ENCODE measurements at places on chromosomes 3 and 15.

- DNase-seq: no peak
These were observed 16.9 kb upstream of the UTS2B start for GRCh38 chr3:191347228-191347627.

- DNase-seq: no peak
These were observed 46.3 kb downstream of the GABRG3 start for GRCh38 chr15:27017168-27017809.

- DNase-seq: no peak
These were observed 33.1 kb upstream of the UBE2Q2 start for GRCh38 chr15:75809986-75810750.

DNA sequence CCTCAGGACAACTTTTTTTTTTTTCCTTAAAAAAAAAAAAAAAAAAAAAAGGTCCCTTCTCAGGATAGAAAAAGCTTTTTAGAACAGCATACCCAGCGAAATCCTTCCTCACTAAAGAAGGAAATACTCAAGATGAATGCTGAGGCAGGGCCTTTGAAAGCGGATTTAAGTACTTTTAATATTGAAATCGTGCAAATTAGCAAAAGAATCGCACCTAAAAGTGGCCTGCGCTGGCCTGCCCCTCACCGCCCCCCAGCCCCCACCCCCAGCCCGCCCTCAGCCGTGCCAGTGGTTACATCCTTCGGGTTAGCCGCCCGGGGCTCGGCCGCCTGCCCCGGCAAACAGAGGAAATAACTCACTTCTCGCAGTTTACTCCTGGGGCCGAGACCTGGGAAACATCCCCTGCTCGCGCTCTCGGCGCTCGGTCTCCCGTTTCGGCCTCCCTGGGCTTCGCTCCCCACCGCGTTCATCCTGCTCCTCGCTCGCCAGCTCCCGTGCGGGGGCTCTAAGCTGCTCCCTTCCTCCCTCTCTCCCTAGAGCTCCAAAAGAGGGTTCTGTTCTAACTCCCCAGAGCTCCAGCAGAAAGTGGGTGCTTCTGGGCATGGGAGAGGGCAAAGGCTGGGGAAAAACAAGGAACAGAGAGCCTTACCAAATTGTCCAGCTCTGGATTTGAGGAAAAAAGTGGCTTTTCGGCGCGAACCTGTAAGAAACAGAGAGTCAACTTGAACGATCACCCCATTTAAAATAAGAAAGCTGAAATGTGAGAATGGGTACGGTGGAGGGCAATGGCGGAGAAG is 5.2 kb downstream of the MEIS2 start:
- no peak for DNase-seq

DNA sequence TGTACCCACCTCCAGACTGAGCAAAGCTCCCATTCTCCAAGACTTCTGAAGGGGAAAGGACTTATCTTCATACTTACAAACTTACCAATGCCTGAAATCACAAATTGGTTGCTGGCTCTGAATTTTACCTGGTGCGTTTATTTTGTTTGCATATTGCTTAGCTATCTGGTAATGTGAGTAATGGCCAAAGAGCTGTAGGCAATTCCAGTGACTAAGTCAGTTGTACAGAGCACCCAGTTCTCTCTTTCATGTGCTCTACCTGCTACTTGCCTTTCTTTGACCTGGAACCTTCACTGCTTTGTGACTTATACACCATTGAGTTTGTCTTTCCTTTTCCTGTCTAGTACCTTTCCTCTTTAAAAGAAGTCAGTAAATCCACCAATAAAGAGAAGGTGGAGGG is 755.9 kb upstream of the LMCD1 start:
- DNase-seq: no peak

DNA sequence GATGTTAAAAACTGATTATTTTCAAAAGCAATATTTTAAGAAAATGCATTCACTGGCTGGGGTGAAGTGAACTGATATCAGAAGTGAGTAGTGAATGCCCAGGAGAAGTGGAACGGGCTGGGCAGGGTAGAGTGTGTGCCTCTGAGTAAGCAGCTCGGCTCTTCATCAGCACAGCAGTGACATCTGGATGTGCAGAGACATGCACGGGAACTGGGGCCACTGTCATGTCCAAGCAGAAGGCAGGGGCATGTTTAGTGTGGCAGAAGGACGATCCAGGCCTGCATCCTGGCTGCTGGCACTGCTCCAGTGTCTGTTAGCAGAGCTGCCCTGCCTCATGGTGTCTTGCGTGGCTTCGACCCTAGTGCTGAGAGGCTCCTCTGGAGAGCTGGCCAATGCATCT is 305.6 kb upstream of the LRRFIP2 start:
- DNase-seq: no peak

DNA sequence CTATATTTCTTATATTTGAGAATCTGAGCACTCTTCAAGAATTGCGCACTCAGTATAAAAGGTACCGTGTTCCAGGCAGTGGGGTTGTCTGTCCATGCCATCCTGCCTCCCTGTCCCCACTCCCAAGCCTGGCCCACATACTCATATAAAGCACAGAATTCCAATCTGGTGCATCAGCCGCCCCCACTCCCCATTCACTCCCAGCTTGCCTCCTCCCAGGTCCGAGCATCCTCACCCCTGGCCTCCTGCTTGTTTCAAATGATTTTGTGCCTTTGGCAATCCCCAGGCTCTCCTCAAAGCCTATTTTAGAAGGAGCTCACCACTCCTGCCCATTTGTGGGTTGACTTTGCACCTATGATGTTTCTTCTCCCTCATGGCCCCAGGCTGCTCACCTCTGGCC is 22.2 kb upstream of the IGF1R start:
- DNase-seq: no peak

- DNase-seq: no peak
These were observed 4.4 kb upstream of the VPS8 start for GRCh38 chr3:184807549-184807948.

GRCh38 chr3:12980596-12981290 is 92.5 kb downstream of the IQSEC1 start:
- no peak for DNase-seq

- DNase-seq: no peak
These were observed 1.2 kb downstream of the GPR176 start for GRCh38 chr15:39918688-39919385.

DNA sequence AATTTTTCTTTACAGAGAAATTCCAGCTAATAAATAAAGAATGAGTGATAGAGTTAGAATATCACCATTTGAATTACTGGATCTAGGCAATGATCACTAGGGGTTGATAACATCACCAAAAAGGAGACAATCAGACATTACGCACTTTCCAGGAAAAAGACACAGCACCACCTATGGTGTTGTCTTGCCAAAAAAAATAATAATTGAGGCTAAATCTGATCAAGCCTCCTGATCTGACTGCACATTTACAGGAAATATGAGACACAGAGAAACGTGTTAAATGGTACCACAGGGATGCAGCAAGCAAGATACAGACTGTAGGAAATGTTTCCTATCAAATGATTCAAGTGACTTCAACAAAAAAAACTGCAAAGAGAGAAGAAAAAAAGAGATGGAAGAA is 92.8 kb downstream of the EOMES start:
- no peak for DNase-seq

DNA sequence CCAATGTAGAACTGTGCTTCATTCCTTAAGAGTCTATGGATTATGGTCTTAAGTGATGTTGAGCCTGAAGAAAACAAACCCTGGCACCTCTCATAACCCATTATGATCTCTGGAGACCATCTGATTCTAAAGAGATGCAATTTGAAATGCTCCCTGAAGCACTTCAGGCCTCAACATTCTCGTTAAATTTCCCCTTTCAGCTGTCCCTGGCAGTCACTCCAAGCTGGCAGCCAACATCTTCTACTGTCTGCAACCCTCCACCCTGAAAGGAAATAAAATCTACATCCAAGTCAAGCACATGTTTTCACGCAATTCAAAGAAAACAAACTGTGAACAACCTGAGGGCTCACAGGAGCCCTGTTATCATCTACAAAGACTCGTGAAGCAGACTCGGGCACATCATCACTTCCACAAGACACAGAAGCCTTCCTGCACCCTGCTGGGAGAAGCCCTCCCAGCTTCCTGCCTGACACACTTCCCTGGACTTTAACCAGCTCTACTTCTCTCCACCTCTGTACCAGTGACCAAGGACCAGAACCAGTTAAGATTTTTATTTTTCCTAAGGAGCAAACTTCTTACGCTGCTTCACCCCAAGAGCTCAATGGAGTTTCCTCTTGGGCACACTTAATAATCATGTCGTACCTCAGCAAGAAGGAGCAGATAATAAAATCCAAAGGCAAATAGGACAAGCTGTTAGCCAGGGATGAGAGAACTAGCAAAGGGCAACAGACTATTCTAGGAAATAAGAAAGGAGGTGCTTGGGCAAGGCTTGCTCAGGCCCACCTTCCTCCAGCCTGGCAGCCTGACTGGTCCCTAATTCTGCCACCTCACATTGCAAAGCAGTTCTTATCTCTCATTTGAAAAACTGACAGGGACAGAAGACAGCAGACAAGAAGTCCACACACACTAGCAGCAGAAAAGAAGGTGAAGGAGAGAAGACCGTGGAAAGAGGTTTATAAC is 67.1 kb downstream of the MAGI1 start:
- DNase-seq: no peak

- DNase-seq: no peak
These were observed 46.3 kb downstream of the LIMD1 start for GRCh38 chr3:45640724-45641361.

DNA sequence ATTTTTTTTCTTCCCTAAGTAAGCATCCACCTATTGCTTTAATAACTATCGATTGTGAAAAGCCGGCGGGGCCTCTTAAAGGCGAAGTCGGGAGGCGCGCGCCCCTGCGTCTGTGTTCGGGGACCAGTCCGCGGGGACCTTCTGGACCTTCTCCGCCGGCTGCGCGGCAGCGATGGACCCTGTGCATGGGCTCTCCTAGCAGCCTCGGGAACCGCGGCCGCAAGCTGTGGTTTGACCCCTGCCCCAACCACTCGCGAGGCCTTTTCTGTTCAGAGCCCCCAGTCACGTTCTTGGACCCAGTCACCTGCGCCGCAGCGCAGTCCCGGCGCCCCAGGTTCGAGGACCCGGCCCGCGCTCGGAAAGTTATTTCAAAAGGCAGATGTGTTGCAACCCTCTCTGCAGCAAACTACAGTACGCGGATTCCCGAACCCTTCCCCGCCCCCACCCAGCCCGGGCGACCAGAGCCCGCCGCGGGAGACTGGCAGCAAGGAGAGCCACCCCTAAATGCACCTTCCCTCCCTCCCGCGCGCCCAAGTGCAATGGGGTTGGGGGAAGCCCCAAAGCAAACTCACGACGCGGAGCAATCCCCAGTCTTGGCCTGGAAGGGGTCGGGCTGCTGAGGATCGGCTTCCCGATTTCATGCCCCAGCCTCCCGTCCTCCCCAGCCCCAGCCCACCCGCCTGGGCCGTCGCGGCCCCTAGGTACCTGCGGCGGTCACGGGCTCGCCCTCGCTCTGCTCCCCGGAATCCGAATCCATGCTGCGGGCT is 684 bp downstream of the TNFAIP8L3 start:
- DNase-seq: no peak

DNA sequence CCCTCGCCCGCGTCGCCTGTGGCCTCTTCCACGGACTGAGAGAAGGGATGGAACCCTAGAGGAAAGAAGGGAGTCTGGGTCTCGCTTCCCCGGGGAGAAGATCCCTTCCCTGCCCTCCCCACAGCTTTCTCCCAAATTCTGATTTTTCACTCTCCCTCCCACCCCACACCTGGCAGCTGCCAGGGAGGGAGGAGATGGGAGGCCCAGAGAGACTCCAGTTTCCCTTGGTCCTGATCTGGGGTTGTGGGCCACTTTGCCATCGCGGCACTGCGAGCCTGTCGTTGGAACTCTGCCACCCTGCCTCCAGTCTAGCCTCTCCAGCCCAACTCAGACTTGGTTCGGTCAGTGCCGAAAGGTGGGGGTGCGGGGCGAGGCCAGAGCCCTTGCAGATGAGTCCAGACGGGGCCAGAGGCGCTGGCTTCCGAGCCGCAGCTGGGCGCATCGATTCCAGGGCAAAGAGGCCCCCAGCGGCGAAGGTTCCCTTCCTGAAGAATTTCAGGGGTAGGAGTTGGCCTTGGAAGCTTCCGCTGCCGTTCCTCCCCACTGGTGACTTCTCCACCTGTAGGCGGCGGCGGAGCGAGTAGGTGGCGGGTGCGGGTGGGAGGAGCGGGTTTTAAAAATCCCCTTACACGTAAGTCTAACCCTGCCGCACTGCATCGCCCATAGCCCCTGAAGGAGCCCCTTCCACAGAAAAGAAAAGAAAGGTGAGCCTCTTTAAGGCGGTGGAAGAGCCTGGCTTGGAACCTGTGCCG is 5.2 kb downstream of the WNT5A start:
- no peak for DNase-seq

- no peak for DNase-seq
These were observed 16.8 kb downstream of the ATP13A3 start for GRCh38 chr3:194469977-194470376.

DNA sequence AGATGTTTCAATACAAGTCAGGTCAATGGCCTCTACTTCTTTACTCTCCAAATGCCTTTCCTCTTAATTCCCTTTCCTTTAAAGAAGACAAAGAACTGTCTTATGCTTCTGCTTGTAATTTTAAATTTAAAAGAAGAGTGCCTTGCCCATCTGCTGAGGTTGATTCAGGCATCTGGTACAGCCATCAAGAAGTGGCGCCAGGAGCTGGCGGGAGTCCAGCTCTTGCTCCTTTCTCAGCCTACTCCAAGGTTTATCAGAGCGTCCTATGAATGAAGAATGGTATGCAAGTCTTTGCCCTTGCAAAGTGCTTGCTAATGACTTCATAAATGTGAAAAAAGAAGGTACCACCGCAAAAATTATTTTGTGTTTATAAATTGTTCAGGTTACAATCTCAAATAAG is 294.6 kb upstream of the TGFBR2 start:
- DNase-seq: no peak

DNA sequence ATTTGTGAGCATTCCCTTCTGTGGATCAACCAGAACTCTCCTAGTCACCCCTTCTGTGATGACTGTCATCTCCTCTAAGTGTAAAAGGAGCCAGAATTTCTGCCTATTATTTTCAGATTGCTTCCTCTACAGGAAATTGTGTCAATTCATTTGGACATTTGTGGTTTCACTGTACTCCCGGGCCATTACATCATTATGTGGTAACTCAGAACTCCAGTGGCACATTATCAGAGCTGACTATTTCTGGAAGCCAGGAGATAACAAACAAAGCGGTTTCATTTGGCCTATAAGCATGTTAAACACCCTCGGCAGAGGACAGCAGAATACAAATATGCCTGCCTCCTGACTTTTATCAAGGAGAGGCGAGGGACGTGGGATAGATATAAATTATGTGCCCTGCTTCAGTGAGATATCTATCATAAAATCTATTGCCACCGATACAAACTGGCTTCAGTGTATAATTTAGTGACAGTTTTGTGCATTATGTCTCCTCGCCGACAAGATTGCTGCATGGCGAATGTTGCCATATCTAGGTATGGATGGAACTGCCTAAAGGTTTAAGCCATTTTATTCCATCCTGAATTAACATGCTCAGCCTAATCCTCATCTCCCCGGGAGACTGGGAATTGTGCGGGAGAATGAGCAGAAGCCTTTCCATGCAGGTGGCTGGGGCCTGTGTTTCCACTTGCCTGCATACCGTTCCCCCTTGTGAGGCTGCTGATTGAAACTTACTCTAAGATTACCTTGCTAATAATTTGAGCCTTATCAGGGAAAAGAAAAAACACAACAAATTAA is 193.4 kb upstream of the SEMA6D start:
- no peak for DNase-seq

- no peak for DNase-seq
These were observed 301.7 kb downstream of the GBE1 start for GRCh38 chr3:81459733-81460132.

- DNase-seq: no peak
These were observed 100.8 kb upstream of the PIAS1 start for GRCh38 chr15:67953299-67953698.
